Uterus (tissue), 4 donors: ENCODE measurements at places on chromosomes 7 and 10. TPM values are rescaled to one million over a fixed set of nuclear protein-coding genes. Genes with fewer than 3 reads are reported as not detected.

DNA sequence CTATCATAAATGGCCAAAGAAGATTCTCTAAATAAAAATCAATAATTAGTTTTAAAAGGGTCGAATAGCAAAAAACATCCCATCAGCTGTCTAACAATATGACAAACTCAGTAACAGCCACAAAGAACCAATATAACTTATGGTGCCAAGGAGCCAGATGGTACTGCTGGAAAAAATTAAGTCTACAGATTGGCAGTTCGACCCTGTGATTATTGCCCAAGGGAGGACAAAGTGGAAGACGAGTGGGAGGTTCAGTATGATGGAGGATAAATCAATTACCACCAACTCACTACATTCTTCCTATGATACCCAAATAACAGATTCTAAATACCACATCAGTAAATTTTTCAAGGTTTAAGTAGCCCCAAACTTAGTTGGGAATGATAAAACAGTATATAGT is 49.0 kb downstream of the SKAP2 start:
- H3K4me1 ChIP-seq: no peaks in the 10 kb centered on the region
- H3K27me3 ChIP-seq: no peaks in the 10 kb centered on the region
- no peak overlapping the region for H3K4me3 ChIP-seq
- no peak overlapping the region for H3K27ac ChIP-seq
- no peaks in the 10 kb centered on the region for H3K36me3 ChIP-seq

GRCh38 chr7:135755351-135755753 is 6.7 kb upstream of the FAM180A start:
- DNase-seq: peak; percentile 69
- H3K4me3 ChIP-seq: no peak overlapping the region
- H3K27ac ChIP-seq: peak overlapping the region; percentile 41
- H3K27me3 ChIP-seq: no peaks in the 10 kb centered on the region

DNA sequence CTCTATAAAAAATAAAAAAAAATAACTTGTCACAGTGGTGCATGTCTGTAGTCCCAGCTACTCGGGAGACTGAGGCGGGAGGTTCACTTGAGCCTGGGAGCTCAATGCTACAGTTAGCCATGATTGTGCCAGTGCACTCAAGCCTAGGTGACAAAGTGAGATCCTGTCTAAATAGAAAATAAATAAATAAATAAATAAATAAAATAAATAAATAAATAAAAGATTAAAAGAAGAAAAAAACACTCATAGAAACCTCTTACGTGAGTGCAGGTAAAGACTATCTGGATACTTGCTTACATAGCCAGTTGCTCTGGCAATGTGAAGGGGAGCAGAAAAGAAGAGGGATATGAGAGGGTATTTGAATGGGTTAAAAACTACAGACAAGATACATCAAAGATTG is 242.5 kb upstream of the PCDH15 start:
- no peaks in the 10 kb centered on the region for H3K36me3 ChIP-seq
- no peaks in the 10 kb centered on the region for H3K4me1 ChIP-seq

GRCh38 chr10:43221419-43222209 is 45.3 kb downstream of the RASGEF1A start:
- DNase-seq: peak; percentile 8
- H3K27me3 ChIP-seq: no peaks in the 10 kb centered on the region
- H3K36me3 ChIP-seq: no peaks in the 10 kb centered on the region
- H3K4me1 ChIP-seq: no peaks in the 10 kb centered on the region
- H3K27ac ChIP-seq: no peak overlapping the region
- no peak overlapping the region for H3K4me3 ChIP-seq

DNA sequence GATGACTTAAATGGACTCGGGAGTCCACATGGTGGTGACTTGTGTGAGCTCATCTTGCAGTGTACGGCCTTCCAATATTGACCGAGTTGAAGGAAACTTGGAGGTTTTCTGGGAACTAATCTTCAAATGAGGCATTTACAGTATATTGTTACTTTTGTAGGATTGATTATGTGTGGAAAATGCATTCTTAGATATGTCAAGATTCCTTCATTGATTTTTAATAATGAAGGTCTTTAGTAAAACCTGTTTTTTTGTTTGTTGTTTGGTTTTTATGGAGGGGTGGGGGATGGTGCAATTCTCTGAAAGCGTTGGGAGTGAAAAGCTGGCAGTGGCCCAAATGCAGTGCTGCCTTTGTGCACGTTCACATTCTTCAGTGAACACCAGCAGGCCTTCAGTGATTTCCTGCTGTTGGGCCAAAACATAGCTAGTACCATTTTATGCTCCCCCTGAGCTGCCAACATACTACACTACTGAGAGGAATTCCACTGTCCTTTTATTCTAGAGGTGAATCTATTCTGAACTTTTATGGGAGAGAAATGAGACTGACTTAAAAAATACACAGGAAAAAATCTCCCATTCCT is 50.4 kb downstream of the CCNY start:
- no peaks in the 10 kb centered on the region for H3K36me3 ChIP-seq
- H3K4me3 ChIP-seq: no peak overlapping the region
- H3K4me1 ChIP-seq: no peaks in the 10 kb centered on the region
- H3K27me3 ChIP-seq: no peaks in the 10 kb centered on the region

DNA sequence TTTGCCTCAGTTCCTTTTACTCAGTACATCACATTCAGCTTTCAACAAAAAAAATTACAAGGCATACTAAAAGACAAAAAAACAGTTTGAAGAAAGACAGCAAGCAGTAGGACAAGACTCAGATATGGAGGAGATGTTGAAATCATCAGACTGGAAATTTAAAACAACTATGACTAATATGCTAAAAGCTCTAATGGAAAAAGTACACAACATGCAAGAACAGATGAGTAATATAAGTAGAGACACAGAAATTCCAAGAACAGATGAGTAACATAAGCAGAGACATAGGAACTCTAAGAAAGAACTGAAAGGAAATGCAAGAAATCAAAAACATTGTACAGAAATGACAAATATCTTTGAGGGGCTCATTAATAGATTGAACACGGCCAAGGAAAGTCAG is 402.6 kb downstream of the NEBL start:
- DNase-seq: no peak
- no peaks in the 10 kb centered on the region for H3K36me3 ChIP-seq
- H3K27ac ChIP-seq: no peak overlapping the region
- H3K4me3 ChIP-seq: no peak overlapping the region
- no peaks in the 10 kb centered on the region for H3K4me1 ChIP-seq

DNA sequence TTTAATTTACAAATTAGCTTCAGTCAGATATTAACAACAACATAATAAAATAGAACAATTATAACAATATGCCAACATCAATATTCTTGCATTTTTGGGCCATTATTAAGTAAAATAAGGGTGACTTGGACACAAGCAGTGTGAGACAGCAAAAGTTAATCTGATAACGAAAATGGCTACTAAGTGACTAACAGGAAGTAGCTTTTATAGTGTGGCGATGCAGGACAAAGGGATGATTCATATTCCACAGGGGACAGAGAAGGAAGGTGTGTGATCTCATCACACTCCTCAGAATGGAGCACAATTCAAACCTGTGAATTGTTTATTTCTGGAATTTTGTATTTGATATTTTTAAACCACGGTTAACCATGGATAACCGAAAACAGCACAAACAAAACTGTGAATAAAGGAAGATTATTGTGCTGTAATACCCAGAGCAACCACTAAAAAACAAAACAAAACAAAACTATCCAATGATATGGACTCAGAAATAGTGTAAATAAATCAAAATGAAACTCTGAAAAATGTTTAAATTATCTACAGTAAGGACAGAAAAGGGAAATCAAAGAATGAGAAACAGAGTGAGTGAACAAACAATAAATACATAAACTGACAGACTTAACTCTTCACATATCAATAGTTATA is 66.9 kb upstream of the TFEC start:
- no peak for DNase-seq
- no peaks in the 10 kb centered on the region for H3K4me1 ChIP-seq
- no peak overlapping the region for H3K4me3 ChIP-seq
- H3K27me3 ChIP-seq: no peaks in the 10 kb centered on the region

- DNase-seq: no peak
- H3K36me3 ChIP-seq: no peaks in the 10 kb centered on the region
- H3K4me1 ChIP-seq: no peaks in the 10 kb centered on the region
- no peaks in the 10 kb centered on the region for H3K27me3 ChIP-seq
- no peak overlapping the region for H3K27ac ChIP-seq
These were observed 514.0 kb downstream of the PLXDC2 start for GRCh38 chr10:20330246-20330645.

- no peak overlapping the region for H3K27ac ChIP-seq
- peak overlapping the region; percentile 15 for H3K4me3 ChIP-seq
- H3K4me1 ChIP-seq: no peaks in the 10 kb centered on the region
- no peak for DNase-seq
- no peaks in the 10 kb centered on the region for H3K27me3 ChIP-seq
These were observed 174.8 kb upstream of the FZD1 start for GRCh38 chr7:91089382-91089963.

GRCh38 chr10:125982260-125982948 is 86.0 kb downstream of the FANK1 start:
- no peaks in the 10 kb centered on the region for H3K27me3 ChIP-seq
- H3K4me1 ChIP-seq: no peaks in the 10 kb centered on the region
- DNase-seq: peak; percentile 41
- H3K27ac ChIP-seq: no peak overlapping the region
- no peak overlapping the region for H3K4me3 ChIP-seq
- H3K36me3 ChIP-seq: no peaks in the 10 kb centered on the region

DNA sequence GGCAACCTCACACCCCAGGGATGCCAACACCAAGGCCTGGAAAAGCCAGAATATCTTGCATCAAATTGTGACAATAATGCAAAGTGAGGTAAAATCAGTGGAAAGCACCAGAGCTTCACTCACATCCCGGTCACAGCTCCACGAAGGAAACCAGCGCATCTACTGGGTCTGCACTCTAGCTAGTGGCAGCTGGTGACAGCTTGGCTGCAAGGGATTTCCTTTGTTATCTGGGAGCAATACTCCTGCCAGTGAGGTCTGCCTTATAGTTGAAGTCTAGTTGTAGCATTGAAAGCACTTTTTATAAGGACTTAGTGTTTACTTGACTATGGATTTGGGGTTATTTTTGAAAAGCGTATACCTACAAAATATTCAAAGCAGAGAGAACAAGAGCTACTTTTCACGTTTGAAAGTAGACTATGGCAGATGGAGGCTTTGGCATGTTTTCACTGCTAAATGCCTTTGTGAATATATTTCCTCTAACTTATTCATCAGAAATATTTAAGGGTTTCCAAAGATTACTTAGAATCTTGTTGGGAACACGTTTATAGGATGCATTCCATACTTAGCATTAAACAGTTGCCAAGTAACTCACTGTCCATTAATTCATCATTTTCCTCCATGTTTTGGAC is 26.1 kb downstream of the WDFY4 start:
- no peaks in the 10 kb centered on the region for H3K27me3 ChIP-seq
- H3K27ac ChIP-seq: no peak overlapping the region
- no peak overlapping the region for H3K4me3 ChIP-seq
- no peak for DNase-seq

DNA sequence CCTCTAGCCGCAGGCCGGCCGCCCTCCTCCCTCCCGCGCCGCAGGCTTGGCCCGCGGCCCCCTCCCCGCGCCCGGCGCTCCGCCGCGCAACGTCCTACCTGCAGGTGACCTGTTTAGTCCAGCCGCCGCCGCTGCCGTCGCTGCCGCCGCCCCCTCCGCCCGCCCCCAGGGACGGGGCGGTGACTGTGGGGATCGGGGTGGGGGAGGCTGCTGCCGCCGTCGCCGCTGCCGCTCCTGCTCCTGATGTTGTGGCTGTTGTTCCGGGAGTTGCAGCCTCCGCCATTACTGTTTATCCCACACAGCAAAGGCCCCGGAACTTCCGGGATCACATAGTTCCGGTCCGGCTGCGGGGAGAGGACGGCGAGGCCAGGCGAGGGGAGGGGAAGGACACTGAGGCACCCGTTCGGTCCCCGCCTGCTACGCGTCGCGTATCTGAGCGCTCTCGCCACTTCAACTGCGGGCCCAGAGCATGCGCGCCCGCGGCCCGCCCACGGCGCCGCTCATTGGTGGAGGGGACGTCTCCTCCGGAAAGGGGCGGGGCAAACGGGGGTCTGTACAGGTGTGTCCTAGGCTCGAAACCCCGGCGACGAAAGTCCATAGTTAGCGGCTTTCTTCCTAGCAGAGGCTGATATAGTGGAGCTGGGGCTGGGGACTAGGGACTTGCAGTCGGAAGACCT is at the start of gene MKRN1:
Gene MKRN1, minus strand, starts transcription at position 444 of the 677 bp plus-strand sequence. Its CDS starts 161 bp downstream, at position 283.
- H3K4me1 ChIP-seq: no peaks in the 10 kb centered on the region
- H3K4me3 ChIP-seq: peak within 1 kb of the TSS; percentile 93
- no peaks in the 10 kb centered on the region for H3K36me3 ChIP-seq
- H3K27ac ChIP-seq: peak within 1 kb of the TSS; percentile 81

DNA sequence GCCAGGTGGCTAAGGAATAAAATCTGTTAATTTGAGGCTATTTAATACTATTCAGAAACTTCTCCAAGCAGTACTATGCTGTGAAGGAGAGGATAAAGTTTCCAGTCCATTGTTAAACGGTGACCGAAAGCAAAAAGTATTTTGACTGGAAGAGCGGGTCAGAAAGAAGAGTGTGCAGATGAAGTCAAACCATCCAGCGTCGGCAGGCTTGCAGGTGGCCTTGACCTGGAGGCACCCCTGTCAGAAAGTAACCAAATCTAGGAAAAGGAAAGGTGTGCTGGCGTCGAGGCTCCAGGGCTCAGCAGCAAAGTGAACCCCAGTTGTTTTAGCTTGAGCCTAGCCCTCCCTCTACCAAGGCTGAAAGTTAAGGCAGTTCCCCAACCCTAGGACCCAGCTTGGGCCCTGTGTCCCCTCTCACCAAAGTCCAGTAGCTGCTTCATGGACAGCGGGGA is 544 bp downstream of the PDK4 start:
- H3K27ac ChIP-seq: peak overlapping the region; percentile 98
- no peaks in the 10 kb centered on the region for H3K36me3 ChIP-seq
- no peak for DNase-seq
- no peaks in the 10 kb centered on the region for H3K27me3 ChIP-seq
- peak overlapping the region; percentile 84 for H3K4me3 ChIP-seq

DNA sequence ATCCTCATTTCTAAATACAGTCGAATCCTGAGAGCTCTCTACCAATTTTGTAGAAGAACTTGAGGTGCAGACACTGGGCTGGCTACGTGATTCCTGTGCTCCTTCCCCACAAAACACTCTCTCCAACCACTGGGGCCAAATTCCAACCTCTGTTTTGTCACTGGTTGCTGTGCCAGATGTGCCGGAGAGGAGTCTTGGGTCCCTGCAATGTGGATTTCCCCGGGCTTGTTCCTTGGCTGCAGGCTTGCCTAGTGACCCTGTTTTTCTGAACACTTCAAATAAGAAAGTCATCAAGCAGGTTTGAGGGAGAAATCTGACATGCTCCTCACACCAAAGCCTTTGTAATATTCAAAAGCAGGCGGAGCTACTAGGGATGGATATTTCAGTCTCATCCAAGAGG is 44.4 kb upstream of the AGBL3 start:
- DNase-seq: no peak
- no peak overlapping the region for H3K4me3 ChIP-seq
- H3K27me3 ChIP-seq: no peaks in the 10 kb centered on the region
- H3K4me1 ChIP-seq: no peaks in the 10 kb centered on the region

Gene OR9A2
- not detected for total RNA-seq

Gene GJD4
- total RNA-seq: not detected

Gene ATOH7
- not detected for total RNA-seq
